ENCODE measurements at places on chromosomes 4 and X.

GRCh38 chr4:37725718-37726117 is 39.5 kb upstream of the RELL1 start:
- no peak for DNase-seq

DNA sequence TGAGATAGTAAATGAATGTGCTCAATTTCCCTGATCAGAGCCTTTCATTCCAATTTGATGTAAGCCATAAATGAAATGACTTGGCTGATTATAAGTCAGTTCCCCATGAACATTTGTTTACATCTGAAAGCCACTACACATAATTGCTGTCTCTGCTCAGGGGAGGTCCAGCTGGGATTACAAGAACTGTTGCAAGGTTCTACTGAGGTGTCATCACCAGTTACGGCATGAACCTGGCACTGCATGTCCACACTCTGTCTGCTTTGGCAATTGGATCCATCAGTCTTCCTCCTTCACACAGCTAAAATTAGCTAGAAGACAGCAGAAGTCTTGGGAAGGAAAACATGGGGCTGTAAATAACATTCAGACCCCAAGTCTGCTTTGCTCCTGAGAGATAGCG is 12.8 kb upstream of the MBNL3 start:
- DNase-seq = no peak

GRCh38 chr4:144338148-144338547 is 197.6 kb upstream of the GYPA start:
- DNase-seq = no peak

DNA sequence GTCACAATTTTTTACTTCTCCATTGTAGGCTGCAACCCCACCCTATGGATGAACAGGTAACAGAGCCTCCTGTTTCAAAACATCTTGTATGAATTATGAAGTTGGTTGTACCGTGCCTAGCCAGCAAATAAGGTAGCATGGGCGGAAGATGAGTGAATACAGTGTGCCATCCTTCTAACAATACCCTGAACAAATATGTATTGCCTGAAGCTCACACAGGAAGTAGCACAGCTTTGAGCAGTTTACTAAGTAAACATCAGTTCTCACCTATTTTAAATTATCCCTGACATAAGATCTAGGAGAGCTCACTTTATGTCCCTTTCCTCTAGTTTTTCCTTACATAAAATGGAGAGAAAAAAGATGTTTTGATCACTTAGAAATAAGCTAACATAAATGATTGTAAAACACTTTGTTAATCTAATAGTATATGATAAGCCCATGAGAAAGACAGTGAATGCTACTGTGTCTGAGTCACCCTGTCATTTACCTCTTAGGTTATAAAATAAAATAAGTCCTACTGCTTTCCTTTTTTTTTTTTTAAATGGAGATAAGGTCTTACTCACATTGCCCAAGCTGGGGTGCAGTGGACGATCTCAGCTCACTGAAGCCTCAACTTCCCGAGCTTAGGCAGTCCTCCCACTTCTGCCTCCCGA is 36.6 kb downstream of the GRSF1 start:
- DNase-seq = no peak

DNA sequence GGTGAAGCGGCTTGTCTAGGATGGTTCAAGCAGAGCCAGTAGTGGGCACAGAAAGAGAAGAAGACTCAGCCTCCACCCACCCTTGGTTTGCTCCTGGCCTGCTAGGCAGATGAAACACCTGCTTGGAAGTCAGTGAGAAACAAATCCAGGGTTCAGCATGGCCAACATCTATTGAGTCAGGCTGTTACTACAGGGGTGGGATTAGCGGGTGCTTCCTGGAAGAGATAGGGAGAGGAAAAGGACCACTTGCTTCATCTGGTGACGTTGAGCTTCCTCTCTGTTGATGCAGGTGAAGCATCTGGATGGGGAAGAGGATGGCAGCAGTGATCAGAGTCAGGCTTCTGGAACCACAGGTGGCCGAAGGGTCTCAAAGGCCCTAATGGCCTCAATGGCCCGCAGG is 3.0 kb downstream of the MAGED2 start:
- DNase-seq = no peak

DNA sequence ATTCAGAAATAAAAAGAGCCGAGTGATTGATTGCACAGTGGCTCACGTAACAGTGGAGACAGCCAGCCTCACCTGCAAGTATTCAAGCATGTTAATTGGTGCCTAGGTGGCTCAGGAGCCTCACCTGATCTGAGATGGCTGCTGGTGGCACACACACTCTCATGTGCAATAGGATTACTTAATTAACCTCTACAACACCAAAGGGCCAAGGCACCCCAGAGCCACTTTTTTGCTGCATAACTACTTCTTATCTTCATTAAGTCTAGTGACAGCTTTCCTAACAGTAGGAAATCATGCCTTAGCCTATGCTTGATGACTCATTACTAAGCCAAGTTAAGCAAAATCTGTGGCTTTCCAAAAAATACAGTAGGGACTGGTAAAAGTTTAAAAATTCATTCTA is 117.3 kb upstream of the NOCT start:
- DNase-seq = no peak

DNA sequence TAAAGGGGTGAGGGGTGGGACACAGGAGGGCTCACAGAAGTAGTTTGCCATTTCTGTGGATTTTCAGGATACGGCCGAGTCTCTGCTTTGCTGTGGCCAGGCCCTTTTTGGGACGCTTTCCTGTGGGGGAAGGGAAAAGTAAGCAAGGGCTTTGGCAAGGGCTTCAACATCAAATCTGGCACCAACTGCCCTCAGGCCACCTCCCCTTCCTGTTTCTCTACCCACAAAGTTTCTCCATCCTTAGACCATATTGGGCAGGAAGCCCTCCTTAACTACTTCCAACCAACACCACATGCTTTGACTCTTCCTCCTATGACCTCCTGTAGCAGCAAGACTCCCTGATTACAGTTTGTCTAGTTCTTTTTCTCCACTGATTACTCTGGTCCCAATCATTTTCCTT is 105.1 kb downstream of the PHF8 start:
- DNase-seq = no peak

DNA sequence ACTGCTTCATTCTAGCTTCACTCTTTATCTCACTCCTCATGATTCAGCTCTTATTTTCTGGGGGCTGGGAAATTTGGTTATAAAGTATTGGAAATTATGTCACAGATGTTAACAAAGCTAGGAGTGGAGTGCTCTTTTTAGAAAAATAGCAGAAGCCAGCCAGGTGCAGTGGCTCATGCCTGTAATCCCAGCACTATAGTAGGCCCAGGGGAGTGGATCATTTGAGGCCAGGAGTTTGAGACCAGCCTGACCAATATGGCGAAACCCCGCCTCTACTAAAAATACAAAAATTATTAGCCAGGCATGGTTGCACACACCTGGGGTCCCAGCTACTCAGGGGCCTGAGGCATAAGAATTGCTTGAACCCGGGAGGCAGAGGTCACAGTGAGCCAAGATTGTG is 97.2 kb upstream of the GUCY1A1 start:
- DNase-seq = no peak

- no peak for DNase-seq
Measured at GRCh38 chr4:11704186-11704830, 275.6 kb upstream of the HS3ST1 start.

- DNase-seq = no peak
Measured at GRCh38 chrX:1336948-1337779, 579 bp downstream of the IL3RA start.

- DNase-seq = no peak
Measured at GRCh38 chr4:10354746-10355145, 102.5 kb downstream of the ZNF518B start.

DNA sequence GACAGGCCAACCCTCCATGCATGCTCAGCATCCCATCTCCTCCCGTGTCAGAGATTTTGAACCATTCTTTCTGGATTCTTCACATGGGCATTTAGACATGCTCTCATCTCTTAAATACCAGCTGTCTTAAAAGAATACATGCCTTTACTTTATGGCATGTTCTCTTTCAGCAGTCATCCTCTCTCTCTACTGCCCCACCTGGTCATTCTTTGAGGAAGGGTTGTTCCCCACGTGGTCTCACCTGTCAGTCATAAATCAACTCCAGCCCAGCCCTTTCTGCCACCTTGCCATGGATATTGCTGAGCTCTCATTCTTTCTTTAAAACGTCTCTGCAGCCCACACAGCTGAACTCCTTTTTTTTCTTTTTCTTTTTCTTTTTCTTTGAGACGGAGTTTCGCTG is 111.3 kb downstream of the ARHGAP10 start:
- DNase-seq = no peak

GRCh38 chrX:7950865-7951264 is 23.7 kb upstream of the PNPLA4 start:
- DNase-seq = no peak

DNA sequence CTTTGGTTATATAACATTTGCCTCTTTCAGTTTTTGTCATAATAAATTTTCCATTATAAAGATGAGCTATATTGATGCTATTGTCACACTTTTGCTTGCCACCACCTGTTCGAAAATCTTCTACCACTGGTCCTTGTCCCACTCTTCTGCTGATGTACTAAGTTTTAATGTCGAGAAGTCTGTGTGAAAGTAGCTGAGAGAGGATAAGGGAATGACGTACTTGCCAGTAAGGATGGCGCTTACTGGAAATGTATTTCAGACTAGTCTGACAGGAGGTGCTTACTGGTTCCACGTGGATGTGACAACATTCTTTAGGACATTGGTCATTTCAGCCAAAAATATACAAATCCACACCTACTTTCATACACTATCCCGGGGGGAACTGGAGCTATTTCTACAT is 132.7 kb upstream of the NR3C2 start:
- no peak for DNase-seq

DNA sequence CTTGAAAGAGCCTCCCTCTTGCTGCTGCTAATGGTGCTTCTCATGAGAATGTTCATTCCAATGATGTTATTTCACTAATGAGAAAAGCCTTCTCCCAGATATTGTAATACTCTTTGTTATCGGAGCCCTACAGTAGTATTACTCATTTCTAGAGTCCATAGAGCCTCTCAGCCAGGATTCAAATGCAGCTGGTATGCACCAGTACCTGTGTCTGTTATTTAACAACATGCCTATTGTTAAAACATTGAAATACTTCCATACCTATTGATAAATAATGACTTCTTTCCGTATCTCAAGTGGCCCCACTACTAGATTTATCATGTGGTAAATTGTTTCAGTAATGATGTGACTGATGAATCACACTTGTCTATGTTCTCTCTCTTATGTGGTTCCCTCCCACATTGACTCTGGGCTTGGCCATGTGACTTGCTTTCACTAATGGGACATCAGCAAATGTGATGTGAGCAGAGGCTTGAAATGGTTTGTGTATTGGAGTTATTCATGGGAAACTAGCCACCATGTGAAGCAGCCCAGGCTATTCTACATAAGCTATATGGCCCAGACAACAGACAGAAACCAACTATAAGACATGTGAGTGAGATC is 207.6 kb downstream of the THOC2 start:
- DNase-seq = no peak

GRCh38 chrX:41178201-41178600 is 93.0 kb downstream of the USP9X start:
- no peak for DNase-seq

GRCh38 chr4:111037591-111038360 is 414.9 kb upstream of the PITX2 start:
- no peak for DNase-seq

- no peak for DNase-seq
Measured at GRCh38 chr4:185096032-185096653, 46.9 kb upstream of the SLC25A4 start.

GRCh38 chr4:168577624-168578023 is 80.8 kb downstream of the PALLD start:
- DNase-seq = no peak

DNA sequence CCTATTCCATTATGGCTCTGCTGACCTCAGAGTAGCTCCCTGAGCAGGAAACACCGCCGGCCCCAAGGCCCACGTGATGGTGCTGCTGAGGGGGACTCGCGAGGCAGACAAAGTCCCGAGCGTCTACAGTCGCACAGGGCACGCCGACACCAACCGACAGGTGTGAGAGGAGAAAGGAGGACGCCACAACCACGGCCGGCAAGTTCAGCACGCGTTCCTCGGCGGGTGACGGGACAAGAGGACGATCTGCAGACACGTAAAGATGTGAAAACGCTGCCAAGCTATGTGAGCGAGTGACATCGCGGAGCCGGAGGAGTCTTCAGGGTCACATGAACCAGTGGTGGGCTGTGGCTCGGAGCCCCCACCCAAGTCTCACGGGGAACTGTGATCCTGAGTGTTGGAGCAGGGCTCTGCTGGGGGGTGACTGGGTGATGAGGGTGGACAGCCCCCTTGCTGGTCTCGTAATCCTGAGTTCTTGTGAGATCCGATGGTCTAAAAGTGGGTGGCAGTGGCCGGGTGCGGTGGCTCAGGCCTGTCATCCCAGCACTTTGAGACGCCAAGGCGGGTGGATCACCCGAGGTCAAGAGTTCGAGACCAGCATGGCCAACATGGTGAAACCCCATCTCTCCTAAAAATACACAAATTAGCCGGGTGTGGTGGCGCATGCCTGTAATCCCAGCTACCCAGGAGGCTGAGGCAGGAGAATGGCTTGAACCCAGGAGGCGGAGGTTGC is 34.0 kb downstream of the PPP2R3B start:
- DNase-seq = no peak

Measured in T1000 (cell line).